ENCODE measurements at places on chromosomes 1 and 21. TPM values are rescaled to one million over a fixed set of nuclear protein-coding genes. Genes with fewer than 3 reads are reported as not detected.

DNA sequence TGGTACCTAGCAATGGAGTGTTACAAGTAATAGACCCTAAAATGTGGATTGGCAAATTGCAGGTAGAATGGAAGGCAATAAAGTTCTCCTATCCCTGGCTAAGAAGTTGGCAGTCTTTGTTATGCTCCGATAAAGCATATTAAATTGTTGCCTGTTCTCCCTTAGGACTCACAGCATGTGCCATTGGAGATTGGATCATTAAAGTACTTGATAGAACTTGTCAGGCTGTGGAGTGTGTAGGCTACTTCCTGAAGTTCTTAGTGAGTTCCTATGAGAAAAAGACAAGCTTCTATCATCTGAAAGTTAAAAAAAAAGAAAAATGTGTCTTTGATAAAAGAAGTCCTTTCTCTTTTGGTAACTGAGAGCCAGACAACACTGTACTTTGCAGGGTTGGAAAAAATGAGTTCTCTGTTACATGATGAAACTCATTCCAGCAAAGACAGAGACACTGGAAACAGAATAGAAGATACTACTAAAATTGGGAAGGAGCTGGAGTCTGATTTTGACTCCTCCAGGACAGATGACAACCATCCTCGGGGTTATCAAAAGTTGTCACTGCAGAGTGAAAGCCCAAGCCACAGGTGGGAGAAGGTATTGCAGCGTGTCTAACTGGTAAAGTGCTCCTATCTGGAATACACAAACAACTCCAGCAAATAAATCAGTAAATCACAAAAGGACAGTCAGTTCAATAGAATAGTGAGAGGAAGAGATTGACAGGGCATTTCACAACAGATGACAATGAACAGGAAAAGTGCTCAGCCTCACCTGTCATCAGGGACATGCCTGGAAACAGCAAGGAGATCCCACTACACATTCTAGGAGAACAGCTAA is 87.5 kb upstream of the WDR26 start:
- DNase-seq: no peak

DNA sequence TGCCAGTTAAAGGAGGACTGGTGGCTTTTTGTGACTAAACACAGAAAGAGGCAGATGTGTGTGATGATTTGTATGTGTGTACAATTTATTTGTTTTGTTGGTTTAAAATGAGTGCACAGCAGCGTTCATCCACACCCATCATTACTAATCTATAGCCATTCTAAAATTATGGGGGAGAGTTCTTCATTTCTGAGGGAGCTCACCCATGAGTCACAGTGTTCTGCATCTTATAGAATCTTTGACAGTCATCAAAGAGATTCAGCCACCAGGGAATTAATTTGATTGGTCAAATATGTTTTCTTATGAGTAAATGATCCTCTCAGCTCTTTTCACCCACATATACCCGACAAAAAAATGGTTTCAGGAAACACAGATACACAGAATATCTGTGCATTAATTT is 147.9 kb downstream of the GREM2 start:
- DNase-seq: peak; percentile 46

GRCh38 chr1:15028616-15029015 is 124.9 kb upstream of the TMEM51 start:
- no peak for DNase-seq

GRCh38 chr21:45819478-45820170 is 161.9 kb upstream of the COL6A1 start:
- no peak for DNase-seq

DNA sequence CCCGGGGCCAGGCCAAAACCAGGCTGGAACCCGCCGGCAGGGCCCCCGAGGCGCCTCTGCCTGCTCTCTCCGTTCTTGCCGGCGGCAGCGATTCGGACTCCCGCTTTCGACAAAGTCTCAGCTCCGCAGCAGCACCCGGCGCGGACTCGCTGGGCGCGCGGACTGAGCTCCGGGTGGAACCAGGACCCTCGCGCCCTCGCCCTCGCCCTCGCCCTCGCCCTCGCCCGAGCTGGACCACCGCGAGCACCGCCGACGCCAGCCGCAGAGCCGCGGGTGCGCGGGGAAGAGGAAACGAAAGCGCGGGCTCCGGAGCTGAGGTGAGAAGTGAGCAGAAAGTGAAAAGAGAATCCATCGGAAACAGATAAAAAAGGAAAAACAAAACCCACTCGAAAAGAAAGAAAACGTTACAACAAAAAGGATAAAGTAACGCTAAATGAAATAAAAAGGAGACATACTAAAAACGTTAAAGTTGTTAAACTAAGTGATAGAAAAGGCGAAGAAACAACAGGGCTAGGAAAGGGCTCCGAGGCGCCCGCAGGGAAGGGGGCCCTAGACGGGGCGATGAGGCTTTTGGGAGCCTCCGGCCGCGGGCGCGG is 64.9 kb downstream of the MEF2D start:
- no peak for DNase-seq

- peak; percentile 84 for DNase-seq
Observed at GRCh38 chr1:150213170-150214098, 22.5 kb downstream of the ANP32E start.

- no peak for DNase-seq
Observed at GRCh38 chr1:10625076-10625475, 150.3 kb downstream of the PEX14 start.

- no peak for DNase-seq
Observed at GRCh38 chr1:3785456-3786157, 10.7 kb downstream of the LRRC47 start.

GRCh38 chr1:54671985-54672608 is 30.5 kb downstream of the MROH7 start:
- DNase-seq: peak; percentile 50

GRCh38 chr1:185450917-185451316 is 133.9 kb upstream of the IVNS1ABP start:
- no peak for DNase-seq

- DNase-seq: peak; percentile 91
Observed at GRCh38 chr1:145918144-145918991, at the start of gene PEX11B. TSS of gene PEX11B (minus strand) at chr1:145918717. CDS start at chr1:145918688, 29 bp downstream.

DNA sequence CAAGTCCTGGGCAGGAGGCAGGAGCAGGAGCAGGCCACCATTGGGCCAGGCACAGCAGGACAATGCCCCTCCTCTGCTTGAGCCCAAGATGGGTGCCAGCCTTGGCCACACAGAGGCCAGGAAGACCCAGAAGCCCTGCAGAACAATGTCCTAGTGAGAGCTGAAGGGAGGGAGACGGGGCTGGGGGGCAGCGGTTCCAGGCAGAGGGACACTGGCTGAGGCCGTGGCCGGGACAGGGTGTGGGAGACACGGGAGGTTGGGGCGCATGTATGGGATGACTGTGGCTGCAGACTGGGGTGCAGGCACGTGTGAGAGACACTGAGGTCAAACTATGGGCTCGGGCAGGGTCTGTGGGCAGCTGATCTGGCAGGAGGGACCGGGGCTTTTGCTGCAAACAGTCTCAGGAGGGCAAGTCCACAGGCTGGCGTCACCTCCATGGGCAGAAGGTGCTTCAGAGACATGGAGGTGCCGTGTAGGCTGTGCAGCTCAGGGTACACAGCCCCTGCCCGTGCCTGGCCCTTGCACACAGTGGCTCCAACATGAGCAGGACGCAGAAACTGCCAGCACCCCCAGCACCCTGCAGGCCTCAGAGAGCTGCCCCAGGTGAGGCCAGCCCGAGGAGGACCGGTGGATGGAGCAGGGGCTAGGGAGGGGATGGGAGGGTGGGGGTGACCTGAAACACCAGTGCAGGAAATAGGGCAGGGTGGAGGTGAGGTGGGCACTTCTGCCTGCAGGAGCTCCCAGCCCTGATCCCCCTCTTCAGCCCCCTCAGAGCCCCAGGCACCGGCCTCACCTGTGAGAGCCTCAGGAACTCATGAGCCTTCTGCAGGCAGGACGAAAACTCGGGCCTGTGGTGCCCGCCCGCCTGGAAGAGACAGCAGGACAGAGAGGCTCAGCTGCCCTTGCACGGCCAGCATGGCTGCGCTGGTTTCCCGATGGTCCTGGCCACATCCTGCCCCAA is 19.5 kb downstream of the LSS start:
- no peak for DNase-seq

GRCh38 chr1:158028969-158029368 is 35.5 kb downstream of the KIRREL1 start:
- DNase-seq: peak; percentile 55

- DNase-seq: peak; percentile 94
Observed at GRCh38 chr1:211613108-211613947, 34.4 kb upstream of the SLC30A1 start.

GRCh38 chr1:203778146-203778545 is 13.2 kb downstream of the LAX1 start:
- DNase-seq: no peak

DNA sequence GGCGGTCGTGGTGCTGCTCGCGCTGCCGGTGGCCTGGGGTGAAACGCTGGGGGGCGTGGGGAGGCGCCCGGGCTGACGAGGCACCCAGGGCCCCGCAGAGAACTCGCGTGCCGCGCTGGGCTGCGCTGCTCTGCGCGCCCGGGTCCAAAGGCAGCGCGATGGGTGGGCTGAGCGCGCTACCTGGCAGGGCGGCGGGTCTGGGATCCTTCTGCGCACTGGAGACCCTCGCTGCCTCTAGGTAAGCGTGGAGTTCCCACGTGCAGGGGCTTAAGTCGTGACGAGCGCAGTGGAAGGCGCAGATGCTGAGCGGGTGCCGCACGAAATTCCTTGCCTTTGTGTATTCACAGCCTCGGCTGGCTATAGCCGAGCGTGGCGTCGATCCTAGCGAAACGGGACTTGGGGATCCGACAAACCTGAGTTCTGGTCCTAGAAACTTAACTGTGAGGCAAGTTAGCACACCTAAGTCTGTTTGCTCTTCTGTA is 24.6 kb downstream of the CR1L start:
- DNase-seq: no peak

GRCh38 chr1:67795179-67795912 is 37.9 kb downstream of the GNG12 start:
- DNase-seq: no peak

DNA sequence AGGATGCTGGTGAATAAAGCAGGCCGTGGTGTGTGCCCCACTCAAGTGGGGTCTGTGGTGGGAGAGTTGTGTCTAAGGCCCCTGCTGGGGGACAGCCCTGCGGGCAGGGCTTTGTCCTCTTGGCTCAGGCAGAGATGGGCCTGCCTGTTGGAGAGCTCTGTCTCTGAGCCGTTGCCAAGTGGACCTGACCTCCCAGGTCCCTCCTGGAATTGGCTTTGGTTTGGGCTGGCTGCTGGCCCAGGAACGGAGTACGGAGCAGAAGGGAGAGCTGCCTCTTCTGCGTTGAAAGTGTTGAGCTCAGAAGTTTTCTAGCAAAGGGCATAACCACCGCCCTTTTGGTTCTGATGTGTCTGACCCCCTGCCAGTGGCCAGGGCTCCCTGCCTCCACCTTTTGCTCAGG is 153.9 kb downstream of the PEX14 start:
- DNase-seq: peak; percentile 40

- DNase-seq: no peak
Observed at GRCh38 chr1:44296086-44296485, 59.0 kb downstream of the ERI3 start.

DNA sequence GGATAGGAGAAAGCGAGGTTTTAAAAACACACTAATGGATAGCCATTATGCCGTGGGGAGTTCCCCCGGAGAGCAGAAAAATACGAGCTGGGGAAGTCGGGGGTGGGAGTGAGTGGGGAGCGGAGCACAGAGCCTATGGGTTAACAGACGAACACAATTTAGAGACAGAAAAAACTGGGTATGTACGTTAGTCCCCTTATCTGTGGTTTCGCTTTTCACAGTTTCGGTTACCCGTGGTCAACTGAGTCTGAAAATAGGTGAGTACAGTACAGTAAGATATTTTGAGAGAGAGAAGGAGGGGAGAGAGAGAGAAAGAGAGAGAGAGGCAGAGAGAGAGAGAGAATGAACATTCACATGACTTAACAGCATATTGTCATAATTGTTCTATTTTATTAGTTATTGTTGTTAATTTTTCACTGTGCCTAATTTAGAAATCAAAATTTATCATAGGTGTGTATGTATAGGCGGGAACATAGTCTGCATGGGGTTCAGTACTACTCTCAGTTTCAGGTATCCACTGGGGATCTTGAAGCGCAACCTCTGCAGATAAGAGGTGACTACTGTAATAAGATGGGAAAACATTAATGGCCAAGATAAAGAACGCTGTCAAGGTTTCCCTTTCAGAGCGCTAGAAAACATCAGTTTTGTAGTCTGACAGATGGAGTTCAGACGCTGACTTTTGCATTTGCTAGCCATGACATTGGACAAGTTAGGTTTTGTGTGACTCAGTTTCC is 125.6 kb upstream of the LMO4 start:
- no peak for DNase-seq

DNA sequence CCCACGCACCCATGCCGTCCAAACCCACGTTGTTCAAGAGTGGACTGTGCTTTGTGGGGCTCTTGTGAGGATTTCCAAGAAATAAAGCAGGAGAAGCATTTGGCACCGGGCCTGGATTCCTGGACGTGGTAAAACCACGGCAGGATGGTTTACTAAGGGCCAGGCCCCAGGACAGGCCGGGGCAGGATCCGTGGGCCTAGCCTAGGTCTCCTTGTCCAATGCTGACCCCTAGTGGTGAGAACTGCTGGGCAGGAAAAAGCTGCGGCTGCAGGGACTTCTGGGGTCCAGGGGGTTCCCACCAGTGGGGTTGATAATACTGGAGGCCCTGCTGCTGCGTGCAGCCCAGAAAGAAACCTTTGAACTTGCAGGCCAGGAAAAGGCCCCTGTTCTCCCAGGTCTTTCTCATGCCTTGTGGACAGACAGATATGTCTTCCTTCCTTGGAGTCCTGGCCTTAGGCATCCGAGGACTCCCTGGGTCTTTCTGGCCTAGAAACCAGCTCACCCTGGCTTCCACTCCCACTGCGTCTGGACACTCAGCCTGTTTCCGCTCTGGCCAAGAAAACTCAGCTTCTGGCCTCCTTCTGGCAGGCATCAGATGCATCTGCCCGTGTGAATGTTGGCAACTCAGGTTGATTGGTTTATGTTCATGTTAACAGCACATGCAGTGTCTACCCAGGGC is 106.9 kb upstream of the TMEM51 start:
- DNase-seq: peak; percentile 81

DNA sequence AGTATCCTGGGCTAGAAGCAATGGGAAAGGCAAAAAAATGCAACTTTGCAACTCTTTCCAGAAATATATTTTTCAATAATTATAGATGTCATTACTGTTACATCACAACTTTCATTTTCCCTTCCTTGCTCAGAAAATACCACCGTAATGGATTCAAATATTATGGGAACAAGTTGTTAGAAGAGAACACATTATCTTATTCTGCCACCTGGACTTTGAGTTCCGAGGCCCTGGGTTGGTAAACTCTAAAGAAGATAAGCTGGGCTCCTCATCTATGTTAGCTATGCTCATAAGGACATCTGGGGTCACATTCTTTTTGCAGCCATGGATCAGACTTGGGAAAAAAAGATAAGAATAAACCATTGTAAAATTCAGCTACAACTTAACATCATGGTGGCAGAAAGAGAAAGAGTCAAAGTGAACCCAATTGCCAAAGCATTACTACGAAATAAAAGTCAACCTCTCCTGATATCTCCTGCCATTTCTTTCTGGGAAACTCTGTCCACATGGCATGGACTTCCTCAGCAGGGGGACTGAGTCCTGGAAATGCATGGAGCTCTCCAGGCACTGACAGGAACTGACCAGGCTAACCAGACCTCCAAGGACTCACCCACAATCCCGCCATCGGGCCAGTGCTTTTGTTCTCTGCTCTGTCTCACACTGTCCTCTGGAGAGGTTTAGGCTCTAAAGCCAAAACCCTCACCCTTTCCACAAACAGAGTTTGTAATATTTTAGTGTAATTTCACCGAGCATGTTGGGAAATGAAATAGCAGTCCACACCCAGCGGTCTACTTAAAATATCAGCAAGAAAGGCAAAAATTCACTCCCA is 499.1 kb upstream of the RUNX1 start:
- no peak for DNase-seq

LAX1 gene
- total RNA-seq: not detected

GABPB2 gene
- total RNA-seq: 11.9 TPM

ADAM15 gene
- 29.7 TPM for total RNA-seq

S100A12 gene
- total RNA-seq: not detected
